ENCODE measurements at places on chromosomes 3 and 15. TPM values are rescaled to one million over a fixed set of nuclear protein-coding genes. Genes with fewer than 3 reads are reported as not detected.

Gene IGSF11
- 4.4 TPM for total RNA-seq

Gene TRAK1
- 15.1 TPM for total RNA-seq

Gene FBXW12
- not detected for total RNA-seq

Gene LACTB
- 27.6 TPM for total RNA-seq

Gene TUSC7
- total RNA-seq: not detected

Gene LTF
- total RNA-seq: not detected

Gene ZIC1
- not detected for total RNA-seq

Gene PRR20G
- total RNA-seq: 0.54 TPM

Gene SPATA12
- total RNA-seq: 0.41 TPM

Gene CTXND1
- not detected for total RNA-seq

Gene PRTG
- 9.9 TPM for total RNA-seq

Gene TBC1D5
- total RNA-seq: 13.8 TPM

Gene GOLGA8T
- total RNA-seq: 1.6 TPM

Gene ZKSCAN7
- total RNA-seq: not detected

Gene TMEM108
- total RNA-seq: not detected

Gene ANKRD63
- total RNA-seq: 0.67 TPM

Gene P2RY1
- total RNA-seq: 0.54 TPM

Gene GRAMD1C
- total RNA-seq: 2.3 TPM

Gene INSYN1
- 2.2 TPM for total RNA-seq

Gene CELSR3
- 5.7 TPM for total RNA-seq

Gene APOD
- total RNA-seq: 1.2 TPM

Gene MAP6D1
- 7.8 TPM for total RNA-seq

Gene COL6A5
- total RNA-seq: not detected

Gene ACAD9
- total RNA-seq: 25.0 TPM

Gene UCN2
- total RNA-seq: 8.2 TPM

Gene NBEAL2
- 63.1 TPM for total RNA-seq

Gene SHC4
- 0.62 TPM for total RNA-seq

Gene TRAT1
- not detected for total RNA-seq

Gene PPARG
- 34.3 TPM for total RNA-seq

Gene THRB
- total RNA-seq: 0.83 TPM

Gene EPM2AIP1
- 6.0 TPM for total RNA-seq

Gene RPP25
- 28.7 TPM for total RNA-seq

Gene B3GNT5
- total RNA-seq: 30.1 TPM

Gene LEO1
- 52.0 TPM for total RNA-seq

Gene STARD5
- total RNA-seq: 2.3 TPM

Gene TMEM212
- not detected for total RNA-seq

Gene GOLGA6L7
- total RNA-seq: not detected

Gene GOLGA6L9
- total RNA-seq: 3.0 TPM

Gene LCMT2
- total RNA-seq: 6.3 TPM

Gene CDHR4
- total RNA-seq: 0.23 TPM

Gene C3orf22
- not detected for total RNA-seq
